ENCODE measurements at places on chromosomes 16 and 17. TPM values are rescaled to one million over a fixed set of nuclear protein-coding genes. Genes with fewer than 3 reads are reported as not detected.

DNA sequence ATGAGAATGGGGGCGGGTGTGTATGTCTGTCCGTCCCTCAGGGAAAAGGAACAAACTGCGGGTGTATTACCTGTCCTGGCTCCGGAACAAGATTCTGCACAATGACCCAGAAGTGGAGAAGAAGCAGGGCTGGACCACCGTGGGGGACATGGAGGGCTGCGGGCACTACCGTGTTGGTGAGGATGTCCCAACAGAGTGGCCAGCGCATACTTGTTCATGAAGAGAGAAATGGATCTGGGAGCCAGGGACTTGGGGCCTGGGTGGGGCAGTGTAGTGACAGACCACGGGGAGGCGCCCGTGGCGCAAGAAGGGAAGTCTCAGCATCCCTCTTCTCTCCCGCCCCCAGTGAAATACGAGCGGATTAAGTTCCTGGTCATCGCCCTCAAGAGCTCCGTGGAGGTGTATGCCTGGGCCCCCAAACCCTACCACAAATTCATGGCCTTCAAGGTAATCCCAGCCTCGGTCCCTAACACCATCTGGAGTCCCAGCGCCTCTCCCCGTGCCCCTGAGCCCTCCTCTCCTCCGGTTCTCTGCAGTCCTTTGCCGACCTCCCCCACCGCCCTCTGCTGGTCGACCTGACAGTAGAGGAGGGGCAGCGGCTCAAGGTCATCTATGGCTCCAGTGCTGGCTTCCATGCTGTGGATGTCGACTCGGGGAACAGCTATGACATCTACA is 3.5 kb upstream of the C17orf107 start:
- DNase-seq = peak; percentile 28
- H3K27me3 ChIP-seq = no peaks in the 10 kb centered on the region
- H3K4me1 ChIP-seq = no peaks in the 10 kb centered on the region

CA5A gene
- total RNA-seq = not detected

DNA sequence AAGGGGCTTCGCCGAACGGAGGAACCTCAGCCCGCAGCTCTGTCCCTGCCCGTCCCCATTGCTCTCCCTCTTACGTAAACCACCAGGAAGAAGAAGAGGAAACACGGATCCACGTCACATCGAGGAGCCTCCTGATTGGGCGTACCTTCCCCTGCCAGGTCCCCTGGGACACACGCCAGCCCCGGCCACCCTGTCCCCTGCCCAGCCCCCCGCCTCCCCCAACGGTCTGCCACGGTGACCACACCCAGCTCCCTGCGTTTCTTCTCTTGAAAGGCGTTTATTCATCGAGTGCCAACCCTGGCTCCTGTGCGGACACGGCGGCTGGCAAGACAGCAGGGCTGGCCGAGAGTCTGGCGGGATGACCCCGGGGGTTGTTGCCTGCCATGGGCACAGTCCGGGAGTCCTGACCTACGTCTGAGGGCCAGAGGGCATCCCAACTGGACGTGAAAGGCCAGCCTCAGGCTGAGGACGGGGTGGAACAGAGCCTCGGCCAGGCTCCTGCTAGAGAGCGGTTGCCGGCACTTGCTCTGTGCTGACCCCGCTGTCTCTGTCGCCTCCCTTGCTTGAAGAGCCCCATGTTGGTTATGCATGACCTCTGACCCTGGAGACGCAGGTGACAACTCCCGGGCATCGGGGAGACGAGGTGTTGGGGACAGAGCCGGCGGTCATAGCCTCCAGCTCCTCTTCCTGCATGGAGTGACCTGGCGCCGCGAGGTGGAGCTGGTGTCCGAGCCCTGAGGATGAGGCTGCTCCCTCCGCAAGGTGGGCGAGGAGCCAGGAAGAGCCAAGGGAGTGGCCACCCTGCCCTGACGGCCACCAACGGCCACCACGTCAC is 40.5 kb upstream of the ACSF3 start:
- H3K4me3 ChIP-seq = no peak overlapping the region
- peak; percentile 76 for DNase-seq
- no peaks in the 10 kb centered on the region for H3K36me3 ChIP-seq
- no peak overlapping the region for H3K27ac ChIP-seq
- H3K4me1 ChIP-seq = no peaks in the 10 kb centered on the region

DNA sequence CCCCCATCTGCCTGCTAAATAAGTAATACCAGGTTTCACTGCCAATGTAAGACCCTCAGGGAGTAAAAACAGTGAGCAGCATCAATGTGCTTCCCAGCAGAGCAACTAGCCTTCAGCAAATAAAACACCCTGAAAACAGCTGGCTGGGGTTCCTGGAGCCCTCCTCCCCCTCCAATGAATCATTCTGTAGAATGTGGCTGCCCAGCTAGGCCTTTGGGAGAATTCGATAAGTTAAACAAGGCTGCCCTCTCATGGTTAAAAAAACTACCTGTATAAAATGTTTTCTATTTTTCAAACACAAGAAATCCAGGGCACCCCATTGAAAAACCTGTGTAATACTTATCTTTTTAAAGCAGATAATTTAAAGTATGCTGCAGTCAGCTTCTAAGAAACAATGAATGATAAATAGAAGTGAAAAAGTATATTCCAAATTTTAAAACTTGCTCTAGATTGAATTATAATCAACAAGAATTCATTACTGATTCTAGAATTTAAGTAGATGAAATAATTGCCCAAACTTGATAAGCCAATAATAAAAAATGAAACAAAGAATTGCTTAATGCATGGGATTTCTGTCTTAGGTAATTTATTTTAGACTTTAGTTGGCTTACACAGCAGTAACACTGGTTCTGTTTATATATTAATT is 9.4 kb upstream of the TOM1L1 start:
- no peaks in the 10 kb centered on the region for H3K36me3 ChIP-seq
- DNase-seq = peak; percentile 75
- no peaks in the 10 kb centered on the region for H3K27me3 ChIP-seq
- H3K27ac ChIP-seq = no peak overlapping the region
- H3K4me1 ChIP-seq = no peaks in the 10 kb centered on the region

DNA sequence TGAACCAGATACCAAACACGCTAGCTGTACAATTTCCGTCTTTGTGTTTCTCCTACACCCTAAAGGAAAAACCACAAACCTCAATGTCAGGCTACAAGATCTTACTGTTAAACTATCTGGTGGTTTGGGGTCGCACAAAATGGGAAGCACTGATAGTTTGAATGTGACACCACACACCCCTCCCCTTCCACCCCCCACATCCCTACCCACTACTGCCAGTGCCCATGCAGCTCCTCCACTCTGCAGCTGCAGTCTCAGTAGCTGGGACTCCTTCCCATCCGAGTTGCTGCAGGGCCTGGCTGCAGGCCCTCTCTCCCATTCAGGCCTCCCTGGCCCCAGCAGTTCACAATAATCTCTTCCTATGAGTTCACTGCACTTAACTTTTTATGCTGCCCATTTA is 18.4 kb downstream of the TRAP1 start:
- no peak overlapping the region for H3K27ac ChIP-seq
- no peak overlapping the region for H3K4me3 ChIP-seq
- H3K36me3 ChIP-seq = peaks cover 67% of the 10 kb centered on the region

ZPBP2 gene
- total RNA-seq = not detected

All from K562 (cell line).